ENCODE measurements at places on chromosomes 3 and 15.

DNA sequence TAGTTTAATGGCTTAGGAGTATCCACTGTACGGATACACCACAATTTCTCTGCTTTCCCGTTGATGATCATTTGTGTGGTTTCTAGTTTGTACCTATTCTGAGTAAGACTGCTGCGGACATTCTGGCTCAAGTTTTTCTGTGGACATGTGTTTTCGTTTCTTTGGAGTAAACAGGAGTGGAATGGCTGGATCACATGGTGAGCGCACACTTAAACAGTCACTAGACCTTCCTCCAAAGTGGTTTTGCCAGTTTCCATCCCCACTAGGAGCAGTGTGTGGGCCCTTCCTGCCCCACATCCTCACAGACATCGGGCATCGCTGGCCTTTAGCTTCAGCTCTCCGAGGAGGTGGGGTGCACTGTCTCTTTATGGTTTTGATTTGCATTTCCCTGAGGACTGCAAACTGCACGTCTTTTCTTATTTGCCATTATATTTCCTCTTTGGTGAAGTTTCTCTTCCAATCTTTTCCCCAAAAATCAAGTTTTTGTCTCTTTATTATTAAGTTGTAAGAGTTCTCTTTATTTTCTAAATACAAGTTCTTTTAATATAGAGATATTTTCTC lies 94.1 kb downstream of the VGLL4 start:
- DNase-seq = peak; percentile 16

- no peak for DNase-seq
Observed at GRCh38 chr15:87829332-87830050, 427.0 kb downstream of the NTRK3 start.

GRCh38 chr15:49620199-49620598 lies 419 bp downstream of the FAM227B start:
- DNase-seq = no peak

DNA sequence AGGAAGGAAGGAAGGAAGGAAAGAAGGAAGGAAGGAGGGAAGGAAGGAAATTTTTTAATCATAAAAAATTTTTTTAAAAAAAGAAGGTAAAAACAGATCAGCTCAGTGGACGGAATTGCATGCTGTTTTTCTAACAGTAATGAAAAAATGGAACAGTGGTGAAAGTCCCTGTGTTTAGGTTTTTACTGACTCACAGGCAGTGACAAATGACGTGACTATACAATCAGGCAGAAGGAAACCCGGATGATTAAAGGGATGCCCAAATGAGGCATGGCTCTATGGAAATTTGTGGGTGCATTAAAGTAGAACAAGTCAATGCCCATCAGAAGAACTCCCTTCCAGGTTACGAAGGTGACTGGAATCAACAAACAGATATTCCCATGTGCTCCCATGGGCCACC lies 135.0 kb downstream of the IMPG2 start:
- no peak for DNase-seq

DNA sequence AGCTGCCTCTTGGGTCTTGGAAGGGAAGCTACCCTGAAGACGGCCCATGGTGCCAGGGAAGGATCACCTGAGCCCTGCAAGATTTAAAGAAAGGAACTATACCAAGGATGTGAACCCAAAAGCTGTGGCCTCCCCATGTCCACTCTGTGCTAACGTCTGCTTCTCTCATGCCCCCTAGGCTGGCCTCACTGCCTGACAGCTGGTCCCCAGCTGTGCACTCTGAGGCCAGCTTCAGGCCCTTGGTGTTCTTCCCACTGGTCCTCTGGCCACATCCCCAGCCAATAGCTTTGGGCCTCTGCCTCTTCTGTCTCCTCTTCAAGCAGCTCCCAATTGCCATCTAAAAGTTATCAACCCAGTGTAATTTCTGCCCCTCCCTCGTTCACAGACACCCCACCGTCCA lies 5.2 kb upstream of the LRRK1 start:
- DNase-seq = no peak

GRCh38 chr3:51099794-51100535 lies 285.1 kb upstream of the MANF start:
- peak; percentile 48 for DNase-seq

DNA sequence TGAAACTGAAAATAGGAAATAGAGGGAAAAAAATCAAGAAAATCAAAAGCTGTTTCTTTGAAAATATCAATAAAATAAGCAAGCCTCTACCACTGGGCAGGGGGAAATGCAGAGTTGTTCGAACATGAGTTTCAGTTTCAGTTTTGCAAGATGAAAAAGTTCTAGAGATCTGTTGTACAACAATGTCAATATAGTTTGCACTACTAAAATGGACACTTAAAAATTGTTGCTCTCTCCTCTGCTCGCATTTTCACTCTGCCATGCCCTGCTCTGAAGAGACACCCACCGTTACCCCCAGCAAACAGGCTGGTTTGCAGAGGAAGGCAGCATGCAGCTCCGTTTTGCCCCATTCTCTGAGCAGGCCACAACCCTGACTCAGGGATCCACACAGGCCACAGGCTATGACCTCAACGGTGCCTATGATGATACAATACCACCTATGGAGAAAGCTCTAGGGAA lies 64.5 kb downstream of the ZNF148 start:
- no peak for DNase-seq

- DNase-seq = no peak
Observed at GRCh38 chr3:143081844-143082778, 37.5 kb upstream of the CHST2 start.

DNA sequence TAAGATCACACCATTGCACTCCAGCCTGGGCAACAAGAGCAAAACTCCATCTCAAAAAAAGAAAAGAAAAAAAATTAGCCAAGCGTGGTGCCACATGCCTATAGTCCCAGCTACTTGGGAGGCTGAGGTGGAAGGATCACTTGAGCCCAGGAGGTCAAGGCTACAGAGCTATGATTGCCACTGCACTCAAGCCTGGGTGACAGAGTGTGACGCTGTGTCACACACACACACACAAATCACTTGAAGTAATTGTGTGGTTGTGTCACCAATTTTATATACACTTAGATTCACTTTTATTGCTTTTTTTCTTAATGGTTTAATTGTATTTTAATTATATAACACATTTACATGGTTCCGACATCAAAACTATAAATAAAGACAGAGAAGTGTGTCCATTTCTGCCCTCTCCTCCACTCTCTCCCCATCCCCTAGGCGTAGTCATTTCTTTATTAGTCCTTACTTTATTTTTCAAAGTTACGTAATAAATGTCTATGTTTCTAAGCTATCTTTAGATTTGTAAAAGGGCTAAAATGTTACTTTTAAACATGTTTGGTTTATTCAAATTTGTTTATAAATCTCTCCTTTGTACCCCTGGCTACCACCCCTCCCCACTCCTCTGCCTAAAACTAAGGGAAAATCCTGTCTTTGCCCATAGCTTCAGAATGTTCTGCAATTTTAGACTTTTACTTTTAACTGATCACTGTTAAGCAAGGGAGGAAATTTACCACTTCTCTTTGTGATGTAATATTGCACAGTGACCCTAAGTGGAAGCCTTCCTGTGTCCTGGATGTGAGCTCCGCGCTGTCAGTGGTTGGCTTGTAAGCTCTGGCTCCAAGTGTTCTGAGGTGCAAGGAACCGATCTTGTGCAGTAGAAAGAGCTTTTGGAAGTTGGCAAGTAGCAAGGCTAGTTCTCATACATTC lies 10.8 kb upstream of the VILL start:
- no peak for DNase-seq

GRCh38 chr3:46736006-46736872 lies 18.6 kb upstream of the PRSS50 start:
- DNase-seq = no peak

GRCh38 chr3:126267169-126267975 lies 87.0 kb upstream of the ALDH1L1 start:
- peak; percentile 81 for DNase-seq

DNA sequence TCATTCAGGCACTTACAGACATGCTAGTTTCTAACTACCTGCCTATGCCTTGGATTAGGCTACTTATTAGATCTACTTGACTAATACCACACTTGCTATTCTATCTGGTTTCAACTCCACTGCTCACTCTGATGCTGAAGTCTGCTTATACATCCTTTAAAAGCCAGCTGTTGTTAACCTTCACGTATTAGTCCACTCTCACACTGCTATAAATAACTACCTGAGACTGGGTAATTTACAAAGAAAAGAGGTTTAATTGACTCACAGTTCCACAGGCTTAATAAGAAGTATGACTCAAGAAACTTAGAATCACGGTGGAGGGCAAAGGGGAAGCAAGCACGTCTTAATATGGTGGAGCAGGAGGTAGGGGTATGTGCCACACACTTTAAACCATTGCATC lies 47.7 kb upstream of the ANKRD28 start:
- DNase-seq = no peak

GRCh38 chr3:178949896-178950295 lies 121.7 kb downstream of the ZMAT3 start:
- no peak for DNase-seq

Measured in right hindlimb (tissue), 1 donor.